ENCODE measurements at places on chromosomes 12 and 14.

GRCh38 chr14:69615496-69616407 lies 4.4 kb downstream of the SUSD6 start:
- peak; percentile 64 for DNase-seq

DNA sequence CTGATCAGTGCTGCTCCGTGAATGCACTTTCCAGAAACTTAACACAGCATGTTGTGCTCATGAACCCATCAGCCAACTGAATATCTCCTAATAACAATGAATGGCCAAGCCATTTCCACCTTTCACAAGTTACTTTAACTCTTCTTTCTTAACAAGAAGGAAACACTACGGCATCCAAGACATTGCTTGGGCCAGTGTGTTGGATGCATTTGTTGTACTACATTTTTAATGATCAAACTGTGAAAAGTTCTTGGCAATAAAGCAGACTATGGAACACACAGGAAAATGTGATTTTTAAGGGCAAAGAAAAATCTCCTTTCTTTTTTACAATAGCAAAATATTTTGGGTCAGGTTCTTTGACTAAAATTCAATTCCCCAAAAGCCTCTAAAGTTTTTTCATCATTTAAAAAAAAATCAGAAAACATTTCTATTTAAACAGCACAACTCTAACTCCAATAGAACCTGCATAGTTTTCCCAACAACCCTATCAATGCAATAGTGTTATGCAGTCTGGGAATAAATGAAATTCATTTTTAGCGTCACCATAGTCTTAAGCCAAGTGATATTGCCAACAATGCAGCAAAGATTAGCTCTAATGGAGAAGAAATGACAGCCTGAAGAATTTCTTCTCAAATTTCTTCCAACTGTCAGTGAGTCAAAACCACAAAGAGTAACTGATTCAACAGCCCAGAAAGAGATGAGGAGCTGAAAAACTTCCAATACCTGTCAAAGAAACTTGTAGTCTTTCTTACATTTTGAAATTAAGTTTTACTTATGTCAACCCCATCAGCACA lies 50.7 kb upstream of the PTPRR start:
- DNase-seq: no peak

GRCh38 chr12:18612971-18613370 lies 124.8 kb downstream of the PLCZ1 start:
- no peak for DNase-seq

GRCh38 chr12:122785503-122785902 lies 11.1 kb downstream of the CCDC62 start:
- DNase-seq: no peak

GRCh38 chr12:2125651-2126522 lies 73.1 kb downstream of the CACNA1C start:
- DNase-seq: no peak

- DNase-seq: no peak
Observed at GRCh38 chr12:127752802-127753201, 514.2 kb upstream of the TMEM132C start.

DNA sequence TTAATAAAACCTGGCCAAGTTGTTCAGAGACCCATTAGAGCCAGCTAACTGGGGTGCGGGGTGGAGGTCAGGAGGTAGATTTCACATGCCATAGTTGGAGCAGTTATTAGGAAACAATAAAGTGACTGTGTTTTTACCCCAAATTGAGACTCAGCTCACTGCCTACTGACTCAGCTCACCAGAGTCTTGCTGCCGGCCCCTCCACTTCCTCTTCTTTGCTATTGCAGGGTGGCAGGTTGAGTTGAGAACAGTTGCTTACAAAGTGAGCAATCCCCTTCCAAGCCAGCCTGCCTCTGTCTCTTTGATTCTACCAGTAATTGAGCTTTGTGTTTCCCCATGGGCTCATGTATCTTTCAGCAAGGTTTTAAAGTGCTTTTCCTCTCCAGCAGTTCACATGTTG lies 12.9 kb downstream of the ST8SIA1 start:
- DNase-seq: no peak

- peak; percentile 20 for DNase-seq
Observed at GRCh38 chr14:68937471-68938270, 41.4 kb downstream of the ACTN1 start.

DNA sequence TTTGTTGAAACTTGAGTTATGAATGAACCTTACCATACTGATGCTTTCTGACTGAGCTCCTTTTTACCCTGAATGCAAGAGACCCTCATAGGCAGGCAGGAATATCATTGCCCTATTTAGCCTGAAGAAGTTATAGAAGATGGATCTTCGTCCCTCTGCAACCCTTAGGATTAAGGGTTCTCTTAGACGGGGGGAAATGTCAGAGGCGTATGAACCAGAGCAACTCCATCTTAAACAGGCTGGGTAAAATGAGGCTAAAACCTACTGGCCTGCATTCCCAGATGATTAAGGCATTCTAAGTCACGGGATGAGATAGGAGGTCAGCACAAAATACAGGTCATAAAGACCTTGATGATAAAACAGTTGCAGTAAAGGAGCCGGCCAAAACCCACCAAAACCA lies 7.5 kb downstream of the ATF1 start:
- DNase-seq: no peak

GRCh38 chr12:109273354-109273753 lies 35.7 kb downstream of the FOXN4 start:
- no peak for DNase-seq

GRCh38 chr12:105706321-105706972 lies 376.0 kb downstream of the C12orf75 start:
- DNase-seq: no peak

GRCh38 chr12:86052921-86053320 lies 178.8 kb downstream of the NTS start:
- no peak for DNase-seq

DNA sequence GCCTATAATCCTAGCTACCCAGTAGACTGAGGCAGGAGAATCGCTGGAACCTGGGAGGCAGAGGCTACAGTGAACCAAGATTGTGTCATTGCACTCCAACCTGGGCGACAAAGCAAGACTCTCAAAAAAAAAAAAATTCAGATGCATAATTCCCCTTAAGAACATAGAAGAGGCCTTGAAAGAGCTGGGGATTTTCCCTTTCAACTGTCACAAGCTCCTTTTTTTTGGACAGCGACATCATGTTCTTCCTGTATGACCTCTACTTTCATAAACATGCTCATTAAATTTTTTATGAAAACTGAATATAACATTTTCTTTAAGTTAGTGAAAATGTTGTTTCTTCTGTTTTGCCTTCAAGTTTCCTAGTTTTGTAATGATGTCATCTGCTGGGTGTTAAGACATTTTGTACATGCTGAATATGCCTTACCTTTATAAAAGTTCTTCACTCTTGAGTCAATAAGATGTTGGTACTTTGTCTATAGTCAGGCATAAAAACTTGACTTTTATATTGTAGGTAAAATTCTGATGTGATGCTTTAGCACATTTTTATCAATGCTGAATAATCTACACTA lies 76.0 kb downstream of the PTHLH start:
- DNase-seq: no peak

DNA sequence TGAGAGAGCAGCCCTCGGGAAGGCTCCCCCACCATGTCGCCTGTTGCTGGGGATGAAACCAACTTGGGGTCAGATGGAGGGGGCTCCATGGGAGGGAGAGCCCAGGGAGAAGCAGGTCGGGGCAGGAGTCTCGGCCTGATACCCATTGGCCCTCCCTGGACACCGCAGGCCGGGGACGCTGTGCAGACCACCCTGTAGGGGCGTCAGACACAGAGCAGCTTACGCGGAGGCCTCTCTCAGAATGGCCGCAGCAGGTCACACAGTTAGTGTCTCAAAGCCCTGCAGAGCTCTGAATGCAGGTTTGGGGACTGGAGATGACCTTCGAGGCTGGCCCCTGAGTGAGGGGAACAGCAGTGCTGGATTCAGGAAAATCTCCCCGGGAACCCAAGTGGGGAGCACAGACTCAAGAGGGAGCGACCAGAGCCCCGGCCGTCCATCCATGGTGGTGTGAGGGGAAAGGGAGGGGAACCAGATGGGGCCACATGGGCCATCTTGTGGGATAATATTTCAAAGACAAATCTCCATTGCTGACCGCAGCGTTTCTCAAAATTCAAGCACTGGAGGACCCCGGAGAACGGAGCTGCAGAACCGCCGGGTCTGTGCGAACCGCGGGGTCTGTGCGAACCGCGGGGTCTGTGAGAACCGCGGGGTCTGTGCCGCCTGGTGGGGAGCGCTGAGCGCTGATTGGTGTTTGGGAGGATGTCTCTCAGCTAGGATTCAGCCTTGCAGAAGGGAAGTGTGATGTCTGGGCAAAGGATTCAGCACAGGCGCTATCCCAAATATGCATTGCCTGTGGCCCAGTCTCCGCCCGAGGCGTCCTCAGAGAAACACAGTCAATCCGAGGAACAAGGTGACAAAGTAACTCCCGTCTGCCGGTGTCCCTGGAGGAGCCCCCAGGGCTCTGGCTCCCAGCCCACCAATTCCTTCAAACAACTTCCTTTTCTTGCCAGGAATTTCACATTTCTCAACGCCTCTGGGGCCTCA lies 324.4 kb upstream of the RTL1 start:
- DNase-seq: no peak

- DNase-seq: no peak
Observed at GRCh38 chr14:88322504-88323085, 474 bp downstream of the KCNK10 start.

DNA sequence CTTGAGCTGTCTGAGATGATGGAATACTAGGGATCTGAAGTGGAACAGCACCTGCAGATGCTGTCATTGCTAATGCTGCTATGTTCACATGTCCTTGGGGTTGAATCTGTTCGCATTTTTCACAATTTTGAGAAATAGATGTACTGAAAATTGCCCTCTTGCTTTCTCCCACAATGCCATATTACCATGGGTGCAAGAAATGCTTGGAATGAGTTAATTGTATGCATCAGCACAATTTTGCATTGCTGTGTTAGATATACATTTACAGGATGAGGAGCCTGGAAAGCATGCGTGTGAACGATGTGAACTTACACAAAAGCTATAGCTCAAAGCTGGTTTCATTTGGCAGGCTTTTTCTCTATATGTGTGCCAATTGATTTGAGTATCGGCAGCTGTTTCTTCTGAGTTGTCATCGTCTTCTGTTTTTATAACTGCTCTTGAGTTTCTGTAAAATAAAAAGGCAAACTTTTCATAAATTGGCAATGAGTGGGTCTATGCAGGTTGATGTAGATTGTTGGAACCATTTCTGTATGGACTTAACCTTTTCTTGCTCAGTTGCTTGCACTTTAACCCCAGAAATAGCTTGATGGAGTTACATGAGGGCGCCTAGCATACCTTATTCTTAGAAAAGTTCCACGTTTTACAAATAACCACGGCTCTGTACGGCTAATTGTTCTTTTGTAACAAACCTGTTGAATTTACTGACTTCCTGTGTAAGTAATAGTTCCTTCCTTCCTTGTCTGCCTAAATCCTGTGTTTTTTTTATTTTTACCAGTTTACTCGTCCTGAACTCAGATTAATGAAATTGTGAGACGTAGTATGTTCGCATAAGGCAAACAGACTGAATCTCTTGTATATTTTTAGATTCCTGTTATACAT lies 105.9 kb downstream of the FGD4 start:
- DNase-seq: no peak

GRCh38 chr12:57372233-57372632 lies 58.6 kb downstream of the R3HDM2 start:
- DNase-seq: no peak

DNA sequence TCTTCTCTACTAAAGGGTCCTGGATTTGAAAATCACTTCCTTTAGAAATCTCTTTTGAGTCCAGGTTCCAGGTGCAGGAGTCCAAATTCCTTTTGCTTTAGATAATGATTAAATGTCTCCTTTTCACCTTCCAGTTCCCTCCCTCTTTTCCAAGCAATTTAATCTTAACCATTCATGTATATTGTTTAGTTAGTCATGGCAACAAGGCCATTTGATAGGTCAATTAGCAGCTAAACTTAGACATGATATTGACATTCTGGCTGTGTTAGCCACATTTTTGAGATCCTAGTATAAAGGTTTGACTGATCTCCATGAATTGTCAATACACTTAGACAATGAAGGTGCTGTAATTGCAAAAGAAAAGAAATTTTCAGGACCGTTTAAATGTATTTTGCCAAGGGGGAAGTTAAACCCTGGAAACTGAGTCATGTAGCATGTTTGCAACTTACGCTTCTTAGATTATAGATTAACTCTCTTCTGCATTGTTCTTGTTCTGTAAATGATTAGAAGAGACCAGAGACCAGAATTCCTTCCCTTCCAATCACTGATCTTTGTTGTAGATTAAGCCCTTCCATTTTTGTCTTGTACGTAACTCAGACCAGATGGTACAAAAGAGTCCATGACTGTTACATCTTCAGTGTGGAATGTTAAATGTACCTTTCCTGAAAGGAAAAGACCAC lies 12.4 kb upstream of the C12orf75 start:
- DNase-seq: no peak

- no peak for DNase-seq
Observed at GRCh38 chr12:27220055-27220987, 23.8 kb upstream of the STK38L start.

DNA sequence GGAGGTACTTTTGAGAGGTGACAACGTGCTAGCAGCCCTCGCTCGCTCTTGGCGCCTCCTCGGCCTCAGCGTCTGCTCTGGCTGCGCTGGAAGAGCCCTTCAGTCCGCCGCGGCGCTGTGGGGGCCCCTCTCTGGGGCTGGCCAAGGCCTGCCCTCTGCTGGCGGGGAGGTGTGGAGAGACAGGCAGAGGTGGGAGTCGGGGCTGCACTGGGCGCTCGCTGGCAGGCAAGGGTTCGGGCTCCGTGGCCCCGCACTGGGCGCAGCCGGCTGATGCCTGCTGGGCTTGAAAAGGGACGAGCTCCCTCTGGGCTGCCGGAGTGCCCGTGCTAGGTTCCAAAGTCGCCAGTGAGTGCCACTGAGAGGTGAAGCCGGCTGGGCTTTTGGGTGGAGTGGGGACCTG lies 580.0 kb downstream of the DIO2 start:
- DNase-seq: no peak

Measured in stimulated activated naive CD4-positive, alpha-beta T cell (primary cell).